M059J (cell line): ENCODE measurements at places on chromosomes 3 and 15. TPM values are rescaled to one million over a fixed set of nuclear protein-coding genes. Genes with fewer than 3 reads are reported as not detected.
A peak's percentile ranks its signal among the peaks of the same experiment; 100 is the strongest.

Gene PPM1L
- 0.84 and 3.7 TPM in 2 replicates for total RNA-seq

Gene PLXNB1
- total RNA-seq: 4.1 and 8.9 TPM in 2 replicates

Gene PRR20G
- not detected in 2 replicates for total RNA-seq

Gene SUMF1
- 10.3 and 21.8 TPM in 2 replicates for total RNA-seq

Gene ESYT3
- total RNA-seq: 0.15 and 0.52 TPM in 2 replicates

Gene GP5
- 0.12 TPM in 1 of 2 replicates, not detected in the other for total RNA-seq

DNA sequence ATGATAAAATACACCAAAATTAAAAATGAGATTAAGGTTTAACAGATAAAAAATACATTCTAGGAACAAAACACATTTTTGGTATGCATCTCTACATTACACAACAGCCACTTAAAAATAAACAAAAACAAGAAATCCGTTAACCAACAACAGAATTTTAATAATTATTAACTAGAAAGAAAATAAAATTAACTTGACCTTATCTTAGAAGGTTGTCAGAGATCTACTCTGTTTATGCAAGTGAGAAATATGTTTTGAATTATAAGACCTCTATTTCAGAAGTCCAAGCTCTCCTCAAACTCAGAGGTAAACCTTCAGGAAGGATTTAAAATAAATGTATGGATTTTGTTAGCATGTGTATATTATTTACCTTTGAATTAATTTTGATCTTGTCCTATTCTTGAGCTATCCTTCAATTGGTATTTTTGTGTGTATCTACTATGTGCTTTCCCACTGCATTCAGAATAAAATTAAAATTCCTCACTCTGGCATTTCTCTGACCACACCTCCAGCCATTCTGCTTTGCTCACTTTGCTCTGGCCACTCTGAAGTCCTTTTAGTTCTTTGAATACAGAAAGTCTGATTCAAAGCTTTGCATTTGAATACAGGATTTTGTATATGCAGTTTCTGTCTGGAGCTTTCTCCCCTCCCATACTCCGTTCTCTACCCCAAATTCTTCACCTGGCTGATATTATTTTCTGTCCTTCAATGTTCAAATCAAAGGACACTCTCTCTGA, 352.0 kb downstream of the ZBTB20 start:
- DNase-seq: no peak

GRCh38 chr3:135757421-135757820, 208.1 kb upstream of the PPP2R3A start:
- peak; percentile 19 for DNase-seq

GRCh38 chr3:107949394-107949970, 141.3 kb downstream of the CD47 start:
- no peak for DNase-seq

DNA sequence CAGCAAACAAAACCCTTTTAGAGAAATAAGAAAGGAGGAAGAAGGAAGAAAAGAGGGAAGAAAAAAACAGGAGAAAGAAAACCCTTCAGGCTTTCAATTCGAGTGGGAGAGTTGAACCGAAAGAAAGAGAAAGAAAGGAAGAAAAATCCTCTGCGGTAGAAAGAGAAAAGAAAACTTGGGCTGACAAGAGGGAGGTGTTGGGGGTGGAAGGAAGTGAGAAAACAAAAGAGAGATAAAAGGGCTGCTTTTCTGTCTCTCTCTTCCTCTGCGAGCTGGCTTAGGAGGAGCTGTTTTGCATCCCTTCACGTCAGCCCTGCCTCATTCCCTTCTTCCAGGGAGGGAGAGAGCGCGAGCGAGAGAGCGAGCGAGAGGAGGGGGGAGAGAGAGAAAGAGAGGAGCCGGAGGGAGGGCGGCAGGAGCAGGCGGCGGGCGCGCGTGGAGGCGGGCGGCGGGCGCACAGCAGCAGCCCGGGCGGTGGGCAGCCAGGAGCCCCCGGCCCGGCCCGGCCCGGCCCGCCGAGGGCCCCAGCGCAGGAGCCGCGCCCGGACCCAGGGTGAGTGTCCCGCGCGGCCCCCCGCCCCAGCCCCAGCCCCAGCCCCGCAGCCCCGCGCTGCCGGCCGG, at the start of gene ZNF710:
Gene ZNF710 (plus strand): TSS at position 263 of the 621 bp plus-strand sequence. CDS start 65,814 bp downstream, outside the sequence.
- DNase-seq: peak; percentile 60

GRCh38 chr3:143002083-143002712, 828 bp downstream of the U2SURP start:
- DNase-seq: peak; percentile 59

GRCh38 chr3:188183452-188183851, 29.5 kb downstream of the LPP start:
- no peak for DNase-seq

DNA sequence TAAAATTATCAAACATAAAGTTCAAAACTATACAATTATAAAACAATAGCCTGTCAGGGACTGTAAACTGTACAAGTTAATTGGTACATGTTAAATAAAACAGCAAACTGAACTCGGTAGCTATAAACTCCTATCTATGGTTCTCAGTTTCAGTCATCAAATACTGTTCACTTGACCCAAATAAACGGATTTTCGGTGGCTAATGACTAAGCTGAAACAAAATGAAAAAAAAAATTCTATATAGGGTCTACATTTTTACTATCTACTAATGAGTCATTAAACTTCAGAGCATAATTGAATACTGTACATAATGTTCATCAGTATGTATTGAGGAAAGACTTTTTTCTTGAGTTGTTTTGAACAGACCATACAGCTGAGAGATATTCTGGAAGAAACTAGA, 6.6 kb downstream of the PROK2 start:
- DNase-seq: no peak

DNA sequence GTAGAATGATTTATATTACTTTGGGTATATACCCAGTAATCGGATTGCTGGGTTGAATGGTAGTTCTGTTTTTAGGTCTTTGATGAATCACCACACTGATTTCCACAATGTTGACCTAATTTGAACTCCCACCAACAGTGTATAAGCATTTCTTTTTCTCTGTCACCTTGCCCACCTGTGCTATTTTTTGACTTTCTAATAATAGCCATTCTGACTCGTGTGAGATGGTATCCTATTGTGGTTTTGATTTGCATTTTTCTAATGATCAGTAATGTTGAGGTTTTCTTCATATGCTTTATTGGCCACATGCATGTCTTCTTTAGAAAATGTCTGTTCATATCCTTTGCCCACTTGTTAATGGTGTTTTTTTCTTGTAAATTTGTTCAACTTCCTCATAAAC, 340.8 kb downstream of the PLOD2 start:
- peak; percentile 11 for DNase-seq

DNA sequence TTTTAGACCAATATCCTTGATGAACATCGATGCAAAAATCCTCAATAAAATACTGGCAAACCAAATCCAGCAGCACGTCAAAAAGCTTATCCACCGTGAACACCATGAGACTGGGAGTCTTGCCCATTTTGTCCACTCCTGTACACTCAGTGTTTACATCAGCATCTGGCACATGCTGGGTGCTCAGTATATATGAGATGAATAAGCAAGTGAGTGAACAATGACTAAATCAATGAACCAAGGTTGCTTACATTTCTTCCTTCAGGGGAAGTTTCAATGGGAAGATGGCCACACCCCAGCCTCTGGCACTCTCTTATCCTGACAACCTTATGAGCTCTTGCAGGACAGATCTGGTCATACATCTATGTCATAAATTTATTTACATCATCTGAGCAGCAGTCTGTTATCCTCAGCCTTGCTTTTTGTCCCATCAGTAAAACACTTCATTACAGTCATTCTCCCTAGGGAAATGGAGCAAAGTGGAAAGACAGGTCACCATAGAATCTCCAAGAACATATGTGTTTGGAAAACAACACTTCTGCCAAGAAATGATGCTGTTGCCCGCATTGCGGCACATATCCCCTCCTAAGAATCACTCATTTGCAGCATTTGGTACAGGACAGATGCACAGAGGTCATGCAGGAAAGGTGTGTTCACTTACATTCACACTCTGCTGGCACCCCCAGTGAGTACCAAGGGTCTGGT, 171.8 kb upstream of the EIF1B start:
- DNase-seq: peak; percentile 37

DNA sequence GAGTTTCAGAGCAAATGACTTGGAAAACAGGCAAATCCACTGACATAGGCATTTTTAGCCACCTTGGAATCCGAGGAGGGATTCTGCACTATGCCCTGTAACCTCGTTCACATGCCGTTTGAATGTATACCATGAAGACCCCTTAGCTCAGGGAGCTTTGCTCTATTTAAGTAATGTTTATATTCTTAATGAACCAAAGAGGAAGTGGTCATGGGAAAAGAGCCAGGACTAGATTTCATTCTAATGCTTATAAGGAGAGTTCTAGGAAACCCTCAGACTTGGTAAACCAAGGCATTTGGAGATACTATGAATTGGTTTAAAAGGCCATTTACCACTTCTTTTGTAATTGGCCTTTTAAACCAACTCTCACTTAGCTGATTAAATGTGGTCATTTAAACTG, 178.9 kb downstream of the IGF1R start:
- DNase-seq: no peak

DNA sequence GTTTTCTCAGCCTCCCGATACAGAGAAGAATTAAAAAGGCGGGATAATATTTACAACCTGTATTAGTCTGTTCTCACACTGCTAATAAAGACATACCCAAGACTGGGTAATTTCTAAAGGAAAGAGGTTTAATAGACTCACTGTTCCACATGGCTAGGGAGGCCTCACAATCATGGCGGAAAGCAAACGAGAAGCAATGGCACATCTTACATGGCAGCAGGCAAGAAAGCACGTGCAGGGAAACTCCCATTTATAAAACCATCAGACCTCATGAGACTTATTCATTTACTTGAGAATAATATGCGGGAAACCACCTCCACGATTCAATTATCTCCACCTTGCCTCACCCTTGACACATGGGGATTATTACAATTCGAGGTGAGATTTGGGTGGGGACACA, 27.5 kb upstream of the RPL39L start:
- DNase-seq: no peak

DNA sequence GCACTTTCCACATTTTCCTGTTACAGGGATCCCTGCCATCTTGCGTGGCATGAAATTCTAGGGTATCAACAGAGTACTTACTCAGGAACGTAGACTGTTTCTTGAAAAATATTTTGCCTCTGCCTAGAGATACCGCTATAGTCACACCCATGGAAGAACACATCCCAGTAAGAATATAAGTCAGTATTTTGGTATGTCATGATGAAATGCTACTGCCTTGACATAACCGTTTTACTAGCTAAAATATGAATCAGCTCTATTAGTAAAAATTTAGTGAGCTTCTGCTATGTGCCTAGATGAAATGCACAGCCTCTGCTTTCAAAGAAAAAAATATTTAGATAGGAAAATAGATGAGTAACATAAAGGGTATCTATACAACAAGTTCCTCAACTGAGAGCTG, 276.4 kb downstream of the TBC1D5 start:
- DNase-seq: no peak

- no peak for DNase-seq
Observed at GRCh38 chr3:4992118-4992517, 12.9 kb downstream of the BHLHE40 start.

DNA sequence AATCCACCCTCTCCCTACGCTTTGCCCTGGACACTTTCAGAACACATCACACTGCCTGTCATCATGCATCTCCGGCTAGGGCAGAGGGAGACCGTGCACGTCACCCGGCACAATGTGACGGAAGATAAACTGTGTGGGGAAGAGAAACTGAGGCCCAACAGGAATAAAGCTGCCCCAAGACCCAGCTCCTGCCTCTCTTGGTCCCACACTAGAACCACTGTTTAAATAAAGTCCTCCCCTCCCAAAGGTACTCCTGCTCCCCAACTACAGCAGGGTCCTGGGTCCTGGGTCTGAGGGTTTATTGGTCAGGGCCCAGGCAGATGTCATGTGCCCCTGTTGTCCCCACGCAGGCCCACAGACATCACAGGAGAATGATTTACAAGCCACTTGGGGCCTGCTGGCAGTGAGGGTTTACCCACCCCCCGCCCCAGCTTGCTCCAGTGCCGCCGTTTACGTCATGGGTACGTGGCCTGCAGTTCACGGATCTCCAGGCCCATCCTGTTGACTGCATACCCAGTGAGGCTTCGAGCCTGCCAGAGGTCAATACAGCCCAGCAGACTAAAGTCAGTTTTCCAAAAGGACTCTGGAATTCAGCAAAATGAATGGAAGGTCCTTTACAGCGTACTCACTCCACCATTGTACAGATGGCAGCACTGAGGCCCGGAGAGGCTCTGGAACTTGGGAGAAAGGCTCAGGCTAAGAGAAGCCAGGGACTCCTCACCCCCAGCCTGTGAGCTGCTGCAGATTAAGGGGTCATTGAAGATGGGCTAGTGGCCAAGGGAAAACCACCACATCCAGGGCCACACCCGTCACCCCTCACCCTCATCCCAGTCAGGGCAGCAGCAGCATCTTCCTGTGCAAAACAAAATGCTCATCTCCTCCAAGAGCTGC, 23.2 kb downstream of the ALS2CL start:
- DNase-seq: no peak

DNA sequence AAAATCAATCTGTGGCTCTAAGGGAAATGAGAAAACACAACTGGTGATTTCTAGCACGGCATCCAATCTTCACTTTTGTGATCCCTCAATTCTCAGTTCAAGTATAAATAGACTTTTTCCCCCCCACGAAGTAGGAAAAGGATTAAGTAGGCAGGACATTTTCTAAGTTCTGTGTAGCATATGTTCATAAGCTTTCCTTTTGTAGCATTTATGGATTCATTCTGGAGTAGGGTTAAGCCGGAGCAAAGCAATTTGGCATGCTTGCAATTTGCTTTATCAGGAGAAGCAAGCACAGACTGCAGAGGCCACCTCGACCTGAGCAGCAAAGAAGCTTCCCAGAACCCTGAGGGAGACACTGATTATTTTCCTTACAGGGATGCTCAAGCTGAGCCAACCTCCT, 66.3 kb downstream of the FHIT start:
- no peak for DNase-seq

- DNase-seq: no peak
Observed at GRCh38 chr3:117411971-117412370, 702.4 kb downstream of the TUSC7 start.

GRCh38 chr3:23916152-23916885, 471 bp downstream of the NKIRAS1 start:
- DNase-seq: no peak

- DNase-seq: peak; percentile 13
Observed at GRCh38 chr3:49019941-49020329, 1.6 kb upstream of the DALRD3 start.

DNA sequence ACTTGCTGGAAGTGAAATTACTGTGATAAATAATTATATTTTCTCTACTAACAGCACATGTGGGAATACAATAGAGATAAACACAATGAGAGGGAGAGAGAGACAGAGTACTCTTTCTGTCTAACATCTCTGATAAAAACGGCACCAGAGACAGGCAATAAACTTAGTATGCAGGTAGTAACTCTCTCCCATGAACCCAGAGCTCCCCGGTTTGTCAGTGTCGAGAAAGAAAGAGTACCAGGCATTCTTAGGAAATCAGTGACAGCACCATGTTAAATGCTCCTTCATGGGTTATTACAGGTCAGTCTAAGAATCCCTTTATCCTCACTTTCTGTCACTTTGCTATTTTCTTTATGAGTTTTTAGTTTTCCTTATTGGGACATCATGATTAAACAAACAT, 110.7 kb upstream of the EPHA3 start:
- DNase-seq: no peak
